HT1080 (cell line): ENCODE measurements at places on chromosomes 6 and 20. TPM values are rescaled to one million over a fixed set of nuclear protein-coding genes. Genes with fewer than 3 reads are reported as not detected.
A peak's percentile ranks its signal among the peaks of the same experiment; 100 is the strongest.

KCNK15 gene
- total RNA-seq: not detected in 2 replicates

DNA sequence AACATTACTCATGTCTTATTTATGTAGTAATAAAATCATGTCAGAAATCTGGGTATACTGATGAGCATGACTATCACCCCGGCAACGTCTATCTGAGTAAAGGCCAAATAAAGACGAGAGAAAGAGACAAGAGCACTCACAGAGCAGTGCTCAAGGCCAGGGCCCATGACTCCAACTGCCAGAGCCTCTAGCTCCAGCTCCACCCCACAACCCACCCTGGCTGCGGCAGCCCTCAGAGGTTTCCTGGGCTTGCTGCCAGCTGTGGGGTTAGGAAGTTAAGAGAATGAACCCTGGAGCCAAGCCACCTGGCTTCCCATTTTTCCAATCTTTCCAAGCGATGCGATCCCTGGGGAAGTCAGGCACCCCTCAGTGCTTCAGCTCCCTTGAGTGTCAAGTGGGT lies 92.0 kb upstream of the PAX1 start:
- DNase-seq: peak; percentile 29

SLX4IP gene
- 3.7 and 3.9 TPM in 2 replicates for total RNA-seq

DSP gene
- total RNA-seq: 3.4 and 4.3 TPM in 2 replicates

DNA sequence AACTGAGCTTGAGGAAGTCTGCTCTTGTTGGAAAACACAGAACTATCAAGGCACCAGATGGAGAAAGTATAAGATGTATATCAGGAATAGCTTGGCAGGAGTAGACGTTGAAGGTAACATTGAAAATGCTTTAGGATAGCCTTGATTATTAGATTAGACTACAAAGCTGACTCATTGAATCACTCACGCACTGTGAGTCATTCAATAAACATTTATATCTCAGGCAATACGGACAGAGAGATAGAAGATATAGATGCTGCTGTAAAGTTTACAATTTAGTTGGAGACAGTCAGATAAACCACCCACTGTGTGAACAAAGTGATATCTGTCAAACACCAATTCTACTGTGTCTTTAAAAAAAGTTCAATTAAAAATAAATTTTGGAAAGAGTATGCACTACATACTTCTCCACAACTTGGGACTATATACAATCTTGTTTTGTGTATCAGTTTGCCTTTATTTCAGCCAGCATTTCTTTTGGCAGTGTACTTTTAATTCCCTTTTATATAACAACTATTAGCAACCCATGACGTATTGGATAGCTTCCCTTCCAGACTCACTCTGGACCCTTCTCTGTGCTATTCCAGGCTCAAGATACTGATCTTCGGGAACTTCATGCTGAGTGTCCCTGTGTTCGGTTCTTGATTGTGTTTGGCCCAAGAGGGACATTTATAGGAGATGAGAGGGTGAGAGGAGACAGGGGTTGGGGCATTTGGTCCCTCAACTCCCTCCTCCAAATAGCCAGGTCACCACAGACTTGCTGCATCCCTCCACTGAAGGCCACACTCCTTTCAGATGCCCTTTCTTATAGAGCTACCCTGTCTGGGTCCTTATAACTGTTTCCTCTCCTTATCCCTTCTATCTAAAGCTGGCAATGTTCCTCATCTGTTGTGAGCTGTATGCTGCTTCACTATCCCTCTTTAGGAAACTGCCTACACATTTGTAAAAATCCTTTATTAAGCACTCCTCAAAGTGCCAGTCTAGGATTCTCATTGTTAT lies 176.6 kb upstream of the PTPRK start:
- DNase-seq: peak; percentile 80

GRCh38 chr6:45697605-45698004 lies 318.1 kb downstream of the CLIC5 start:
- peak; percentile 92 for DNase-seq

DNA sequence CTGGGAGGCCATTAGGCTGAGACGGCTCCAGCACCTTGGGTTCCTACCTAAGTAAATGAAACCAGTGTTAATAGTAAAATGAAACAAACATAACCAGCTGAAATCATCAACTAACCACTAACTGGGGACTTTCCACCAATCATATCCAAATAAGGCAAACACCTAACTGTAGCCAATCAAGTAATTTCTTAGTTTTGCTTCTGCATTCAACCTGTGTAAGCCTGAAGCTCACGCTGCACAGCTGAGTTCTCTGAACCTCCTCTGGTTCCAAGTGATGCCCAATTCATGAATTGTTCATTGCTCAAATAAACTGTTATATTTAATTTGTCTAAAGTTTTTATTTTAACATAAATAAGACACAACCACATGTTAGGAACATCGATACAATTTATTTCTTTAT lies 22.5 kb downstream of the KLHL32 start:
- DNase-seq: no peak

FAM209A gene
- not detected in 2 replicates for total RNA-seq

B3GALT4 gene
- total RNA-seq: 1.2 TPM in 2 replicates

DNA sequence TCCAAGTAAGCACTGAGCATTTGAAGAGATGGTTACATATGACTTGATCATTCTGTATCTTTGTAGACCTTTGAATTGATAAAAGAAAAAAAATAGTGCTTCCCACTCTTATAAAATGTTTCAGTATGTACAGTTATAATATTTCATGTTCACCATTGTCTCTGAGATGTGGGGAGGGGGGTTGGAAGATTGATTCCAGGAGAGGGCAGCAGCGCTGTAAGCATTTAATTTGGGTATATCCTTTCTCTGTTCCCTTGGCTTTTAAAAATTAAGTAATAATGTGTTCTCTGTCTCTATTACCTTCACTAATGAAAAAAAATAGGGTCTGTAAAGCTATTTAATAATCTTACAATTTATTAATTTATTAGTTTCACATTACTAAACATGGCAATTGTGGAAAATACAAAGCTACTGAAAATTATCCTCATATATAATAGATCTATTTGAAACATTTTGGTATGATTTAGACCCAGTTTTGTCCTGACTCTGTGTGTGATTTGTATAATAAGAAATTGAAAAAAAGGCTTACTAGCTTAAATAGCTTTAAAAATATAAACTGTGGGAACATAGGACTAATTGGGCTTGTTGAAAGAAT lies 341.2 kb downstream of the CDKAL1 start:
- peak; percentile 27 for DNase-seq

- DNase-seq: no peak
Measured at GRCh38 chr6:25004357-25004756, 68.6 kb upstream of the RIPOR2 start.

GRCh38 chr6:75815756-75816155 lies 66.7 kb downstream of the MYO6 start:
- no peak for DNase-seq

- DNase-seq: peak; percentile 33
Measured at GRCh38 chr6:108268845-108269244, 8.0 kb upstream of the SNX3 start.

DNA sequence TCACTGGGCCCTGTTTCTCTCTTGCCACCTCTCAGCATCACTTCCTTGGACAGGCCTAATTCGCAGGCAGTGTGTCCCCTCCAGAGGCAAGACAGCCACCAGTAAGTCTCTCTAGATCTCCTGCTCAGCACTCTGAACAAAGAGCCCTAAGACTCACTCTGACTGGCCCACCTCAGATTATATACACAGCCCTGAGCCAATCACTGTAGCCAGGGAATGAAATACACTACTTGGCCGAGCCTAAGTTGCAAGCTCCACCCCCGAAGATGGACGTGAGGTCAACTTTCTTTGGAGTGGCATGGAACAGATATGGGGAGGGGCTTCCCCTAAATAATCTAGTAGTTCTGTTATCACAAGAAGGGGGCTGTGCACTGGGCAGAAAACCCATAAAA lies 4.1 kb downstream of the BPI start:
- DNase-seq: no peak

- DNase-seq: no peak
Measured at GRCh38 chr6:97175806-97176205, 107.2 kb downstream of the MMS22L start.

GRCh38 chr6:140283197-140283596 lies 908.7 kb upstream of the CITED2 start:
- no peak for DNase-seq

DNA sequence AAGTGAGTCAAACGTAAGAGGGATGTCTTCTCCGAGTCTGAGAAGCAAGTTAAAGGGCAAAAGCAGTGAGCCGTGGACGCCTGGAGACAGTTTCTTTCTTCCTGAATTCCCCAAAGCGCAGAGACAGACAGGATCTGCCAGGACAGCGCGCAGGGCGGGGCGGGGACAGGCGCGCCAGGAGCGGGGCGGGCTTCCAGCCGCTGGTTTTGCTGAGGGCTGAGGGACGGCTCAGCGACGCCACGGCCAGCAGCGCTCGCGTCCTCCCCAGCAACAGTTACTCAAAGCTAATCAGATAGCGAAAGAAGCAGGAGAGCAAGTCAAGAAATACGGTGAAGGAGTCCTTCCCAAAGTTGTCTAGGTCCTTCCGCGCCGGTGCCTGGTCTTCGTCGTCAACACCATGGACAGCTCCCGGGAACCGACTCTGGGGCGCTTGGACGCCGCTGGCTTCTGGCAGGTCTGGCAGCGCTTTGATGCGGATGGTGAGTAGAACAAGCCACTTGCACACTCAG lies at the start of gene SCGN:
Gene SCGN, plus strand, starts transcription at position 209 of the 509 bp plus-strand sequence. Its CDS starts 189 bp downstream, at position 398.
- peak; percentile 16 for DNase-seq

DNA sequence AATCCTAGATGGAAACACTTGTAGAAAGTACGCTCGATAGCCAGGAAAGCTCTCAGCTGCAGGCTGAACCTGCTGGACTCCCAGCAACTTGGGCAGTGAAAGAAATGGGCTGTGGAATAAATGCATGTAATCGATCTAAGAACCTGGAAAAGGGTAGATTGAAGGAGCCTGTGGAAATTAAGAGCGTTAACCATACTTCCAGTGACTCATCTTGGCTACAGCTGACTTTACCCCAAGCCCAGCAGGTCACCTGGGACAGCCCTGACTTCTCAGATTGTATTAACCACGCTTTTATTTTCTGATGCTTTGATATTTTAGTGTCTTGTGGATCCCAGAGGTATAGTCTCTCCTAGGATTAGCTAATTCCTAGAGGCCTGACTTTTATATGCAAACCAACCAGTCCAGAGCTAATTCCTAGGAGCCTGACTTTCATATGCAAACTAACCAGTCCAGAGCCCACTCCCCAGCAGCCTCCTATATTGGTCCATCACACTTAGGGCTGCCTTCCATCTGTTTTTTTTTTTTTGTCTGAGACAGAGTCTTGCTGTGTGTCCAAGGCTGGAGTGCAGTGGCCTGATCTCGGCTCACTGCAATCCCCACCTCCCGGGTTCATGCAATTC lies 86.3 kb downstream of the GMPR start:
- peak; percentile 34 for DNase-seq

- DNase-seq: no peak
Measured at GRCh38 chr6:1191141-1191630, 120.7 kb upstream of the FOXQ1 start.

- DNase-seq: no peak
Measured at GRCh38 chr6:32522302-32523047, 7.6 kb downstream of the HLA-DRB5 start.

DNA sequence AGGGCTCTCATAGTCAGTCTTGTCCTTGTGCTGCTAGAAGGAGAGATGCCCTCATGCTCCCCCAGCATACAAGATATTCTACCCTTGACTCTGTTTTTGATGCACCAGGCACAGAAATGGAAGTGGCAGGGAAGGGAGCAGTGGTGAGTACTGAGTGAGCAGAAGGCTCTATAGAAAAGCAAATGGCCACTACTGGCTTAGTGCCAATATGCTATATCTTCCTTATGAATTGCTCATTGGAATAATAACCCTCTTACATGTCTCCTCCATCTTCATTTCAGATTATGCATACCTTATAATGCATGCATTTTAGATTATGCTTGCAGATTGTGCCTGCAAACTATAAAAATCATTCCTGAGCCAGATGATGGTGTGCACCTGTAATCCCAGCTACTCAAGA lies 82.8 kb downstream of the MAP3K5 start:
- DNase-seq: no peak

DNA sequence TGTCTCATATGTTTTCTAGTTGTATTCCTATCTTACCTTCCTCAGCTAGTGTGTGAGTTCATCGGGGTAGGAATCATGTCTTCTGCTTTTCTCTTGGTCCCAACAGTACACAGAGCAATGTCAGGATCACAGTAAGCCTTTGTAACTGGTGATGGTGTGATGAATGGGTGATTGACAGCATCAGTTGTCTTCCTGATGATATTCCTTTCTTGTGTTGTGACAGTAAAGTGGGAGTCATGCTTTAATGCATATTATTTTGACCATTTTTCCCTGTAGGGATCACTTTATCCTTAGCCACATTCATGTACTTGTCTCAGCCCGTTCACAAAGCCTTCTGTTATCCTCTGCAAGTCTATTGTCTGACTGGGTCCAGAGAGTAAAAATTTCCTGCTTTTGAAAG lies 501.7 kb downstream of the UTRN start:
- DNase-seq: no peak

DNA sequence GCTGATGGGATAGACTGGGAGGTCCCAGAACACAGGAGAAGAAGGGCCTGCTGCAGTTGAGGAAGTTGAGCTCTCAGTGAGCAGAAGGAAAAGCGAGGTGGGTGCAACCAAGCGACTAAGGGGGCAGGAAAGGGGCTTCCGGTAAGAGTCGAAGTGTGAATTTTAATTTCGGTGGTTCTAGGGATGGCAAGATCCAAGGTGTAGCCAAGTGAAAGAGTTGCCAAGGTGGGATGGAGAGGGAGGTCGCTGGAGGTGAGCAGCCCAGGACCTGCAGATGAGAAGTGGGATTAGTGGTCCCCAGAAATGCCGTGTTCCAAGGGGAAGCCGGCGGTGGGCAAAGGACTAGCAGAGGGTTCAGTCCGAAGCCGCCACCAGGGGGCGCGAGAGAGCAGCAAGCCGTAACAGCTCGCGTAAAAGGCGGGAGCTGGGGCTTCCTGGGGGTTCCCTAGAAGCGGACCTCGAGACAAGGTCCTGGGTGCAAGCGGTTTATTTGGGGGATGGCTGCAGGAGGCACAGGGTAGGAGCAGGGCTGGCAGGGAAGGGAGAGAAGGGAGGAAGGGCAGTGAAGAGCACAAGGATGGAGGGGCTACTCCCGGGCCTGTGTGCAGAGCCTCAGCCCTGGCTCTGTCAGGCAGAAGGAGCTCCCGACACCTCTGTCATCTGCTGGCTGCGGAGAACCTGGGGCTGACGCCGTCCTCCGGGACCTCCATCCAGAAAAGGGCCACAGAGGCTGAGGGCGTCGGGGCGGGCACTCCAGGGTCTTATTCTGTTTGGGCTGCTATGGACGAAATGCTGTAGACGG lies 103.6 kb downstream of the PAX1 start:
- DNase-seq: peak; percentile 7

DNA sequence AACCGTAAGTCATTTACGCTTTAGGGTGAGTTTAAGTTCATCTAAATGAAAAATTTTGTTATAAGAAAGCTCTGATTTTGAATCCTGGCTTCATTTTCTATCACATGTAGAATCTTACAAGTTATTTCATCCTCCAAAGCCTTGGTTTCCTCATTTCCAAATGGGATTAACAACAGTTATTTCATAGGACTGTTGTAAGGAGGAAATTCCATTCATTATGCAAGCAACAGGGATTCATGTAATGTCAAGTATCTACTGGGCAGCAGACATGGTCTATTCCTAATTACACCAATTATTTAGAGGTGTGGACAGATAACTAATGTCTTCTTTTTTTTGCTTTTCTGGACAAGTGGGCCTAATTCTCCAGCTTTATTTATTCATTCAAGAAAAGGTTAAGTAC lies 154.0 kb downstream of the PDSS2 start:
- no peak for DNase-seq

- no peak for DNase-seq
Measured at GRCh38 chr6:140208286-140208685, 833.8 kb upstream of the CITED2 start.

- DNase-seq: no peak
Measured at GRCh38 chr20:42961771-42962170, 227.9 kb downstream of the PTPRT start.

GRCh38 chr6:170221753-170222400 lies 69.0 kb downstream of the DLL1 start:
- DNase-seq: no peak
